ENCODE measurements at places on chromosomes 13 and 19.

DNA sequence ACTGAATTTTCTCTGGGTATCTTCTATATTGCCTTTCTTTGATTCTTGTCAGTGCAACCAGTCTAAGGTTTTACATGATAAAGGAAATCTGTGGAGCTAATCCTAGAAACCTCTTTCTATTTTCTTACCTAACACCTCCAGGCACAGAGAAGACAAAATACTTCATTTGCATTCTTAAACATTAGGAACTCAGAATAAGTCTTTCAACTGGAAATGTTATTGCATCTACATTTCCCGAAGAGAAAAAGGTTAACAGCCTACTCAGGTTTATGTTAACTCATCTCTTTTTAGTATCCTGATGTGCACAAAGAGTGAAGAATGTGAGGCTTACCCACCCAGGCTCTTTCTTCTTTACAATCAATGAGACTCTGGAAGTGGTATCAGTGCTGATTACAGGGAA is 106.7 kb downstream of the PCCA start:
- DNase-seq: no peak

GRCh38 chr13:27362064-27362751 is 62.2 kb upstream of the GTF3A start:
- DNase-seq: peak; percentile 78

DNA sequence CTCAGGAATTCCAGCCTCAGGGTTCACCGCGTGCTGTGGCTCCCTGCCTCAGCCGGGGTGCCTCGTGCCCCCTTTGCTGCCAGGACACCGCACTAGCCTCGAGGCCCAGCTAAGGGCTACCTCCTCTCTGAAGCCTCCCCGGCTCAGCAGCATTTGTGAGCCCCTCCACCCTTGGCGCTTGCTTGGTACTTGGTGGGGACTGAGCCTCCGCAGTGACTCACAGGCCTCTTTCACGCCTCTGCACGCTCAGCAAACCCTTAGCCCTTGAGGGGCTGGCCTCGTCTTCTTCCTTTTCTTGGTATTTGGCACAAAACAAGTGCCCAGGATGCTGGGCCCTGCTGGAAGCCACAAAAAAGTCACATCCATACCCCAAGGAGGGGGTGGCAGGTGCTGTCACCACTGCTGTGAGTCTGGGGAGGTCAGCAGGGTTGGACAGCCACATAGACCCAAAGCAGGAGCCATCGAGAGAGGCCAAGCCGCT is 85.4 kb upstream of the TM9SF2 start:
- DNase-seq: peak; percentile 51

GRCh38 chr13:72648513-72649065 is 78.8 kb downstream of the MZT1 start:
- no peak for DNase-seq

GRCh38 chr13:25032160-25032559 is 63.8 kb upstream of the PABPC3 start:
- no peak for DNase-seq

- no peak for DNase-seq
Observed at GRCh38 chr13:111437417-111437816, 117.0 kb downstream of the TEX29 start.

DNA sequence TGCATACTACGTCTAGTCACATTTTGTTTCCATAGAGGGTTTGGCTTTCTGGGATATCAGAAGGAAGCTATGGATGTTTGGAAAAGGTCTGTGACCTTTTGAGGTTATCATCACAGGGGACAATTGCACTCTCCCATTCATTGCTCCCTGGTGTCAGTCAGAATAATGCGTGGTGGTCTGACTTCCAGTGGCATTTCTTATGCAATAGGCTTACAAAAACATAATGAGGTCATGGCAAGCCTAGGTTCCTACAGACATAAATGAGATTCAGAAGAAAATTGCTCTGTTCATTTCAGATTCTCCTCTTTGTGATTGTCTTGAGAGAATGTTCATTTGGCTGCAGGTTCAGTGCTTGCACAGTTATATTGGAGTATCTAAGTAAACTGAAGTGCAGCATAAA is 54.6 kb downstream of the ARHGAP35 start:
- DNase-seq: no peak

GRCh38 chr13:31896427-31896826 is 135.1 kb upstream of the FRY start:
- DNase-seq: no peak

All from stimulated activated CD4-positive, alpha-beta T cell treated with anti-CD3 and anti-CD28 coated beads, Interleukin-12 subunit alpha, Interleukin-12 subunit beta, amount 100 ng/mL, for 4 hours (primary cell).